Renal cortical epithelial cell (primary cell): ENCODE measurements at places on chromosomes 1 and 21.

DNA sequence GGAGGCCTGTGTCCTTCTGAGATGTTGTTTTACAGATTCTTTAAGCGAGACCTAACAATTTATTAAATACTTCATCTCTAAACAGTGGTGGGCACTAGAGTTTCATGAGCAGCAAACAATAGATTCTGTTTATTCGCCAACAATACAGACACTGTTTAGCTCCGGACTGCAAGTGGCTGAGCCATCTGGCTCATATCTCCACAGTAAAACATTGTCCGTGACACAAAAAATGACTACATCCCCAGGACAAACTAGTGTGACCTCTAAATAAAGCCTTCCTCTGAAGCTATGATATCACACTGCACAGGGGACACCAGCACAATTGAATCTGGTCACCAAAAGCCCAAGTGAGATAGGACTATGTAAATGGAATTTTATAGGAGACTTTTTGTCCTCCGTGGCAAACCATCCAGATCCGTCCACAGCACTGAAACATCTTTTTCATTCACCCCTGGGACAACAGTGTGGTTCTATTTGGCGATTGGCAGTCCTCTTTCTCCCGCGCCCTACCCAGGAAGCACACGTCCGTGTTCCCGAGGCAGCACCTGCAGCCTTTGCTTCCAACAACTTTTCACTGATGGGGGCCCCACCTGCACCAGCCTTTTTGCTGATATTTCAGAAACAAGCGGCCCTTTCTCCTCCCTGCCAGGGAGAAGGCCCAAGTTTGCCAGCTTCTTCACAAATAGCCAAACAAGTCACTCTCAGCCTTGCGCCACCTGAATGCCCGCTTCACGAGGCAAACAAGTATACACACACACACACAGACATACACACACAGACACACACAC is 47.4 kb downstream of the OLIG1 start:
- no peak for DNase-seq

DNA sequence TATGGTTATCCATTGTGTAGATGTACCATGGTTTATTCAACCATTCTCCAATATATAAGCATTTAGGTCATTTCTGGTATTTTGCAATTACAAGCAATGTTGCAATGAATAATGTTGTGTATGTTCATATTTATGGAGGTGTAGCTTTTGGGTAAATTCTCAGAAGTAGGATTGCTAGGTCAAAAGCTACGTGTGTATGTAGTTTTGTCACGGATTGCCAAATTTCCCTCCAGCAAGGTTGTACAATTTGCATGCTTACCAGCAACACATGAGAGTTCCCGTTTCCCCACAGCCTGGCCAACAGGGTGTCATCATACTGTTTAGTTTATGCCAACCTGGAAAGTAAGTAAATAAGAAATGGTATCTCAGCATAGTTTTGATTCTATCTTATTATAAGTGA is 36.3 kb downstream of the IGSF5 start:
- no peak for DNase-seq

DNA sequence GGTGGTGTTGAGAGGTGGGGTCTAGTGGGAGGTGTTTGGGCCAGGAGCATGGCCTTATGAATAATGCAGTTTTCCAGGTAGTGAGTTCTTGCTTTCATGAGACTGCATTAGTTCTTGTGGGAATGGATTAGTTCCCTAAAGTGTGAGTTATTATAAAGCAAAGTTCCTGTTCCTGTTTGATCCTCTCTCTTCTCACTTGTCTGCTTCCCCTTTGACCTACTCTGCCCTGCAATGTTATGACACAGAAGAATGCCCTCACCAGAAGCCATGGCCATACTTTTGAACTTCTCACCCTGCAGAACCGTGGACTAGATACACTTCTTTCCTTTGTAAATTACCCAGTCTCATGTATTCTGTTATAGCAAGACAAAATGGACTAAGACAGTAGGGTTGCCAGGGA is 53.6 kb downstream of the MAP3K7CL start:
- DNase-seq = no peak

DNA sequence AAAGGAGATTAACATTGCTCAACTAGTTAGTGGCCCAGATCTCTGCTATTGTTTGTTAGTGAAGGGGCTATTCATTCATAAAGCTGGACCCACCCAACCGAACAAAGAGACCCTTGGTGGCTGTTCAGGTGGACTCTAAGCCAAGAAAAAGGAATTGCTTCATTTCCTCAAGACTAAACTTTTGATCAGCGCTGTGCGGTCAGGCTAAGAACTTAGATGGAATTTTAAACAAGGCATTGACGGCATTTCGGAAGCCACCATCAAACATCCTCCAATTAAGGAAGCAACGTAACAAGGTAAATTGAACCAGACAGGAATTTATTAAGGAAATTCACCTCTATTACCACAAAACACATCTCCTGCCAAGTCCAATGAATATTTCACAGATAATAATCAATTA is 19.9 kb upstream of the SHCBP1L start:
- peak; percentile 83 for DNase-seq

GRCh38 chr21:39182484-39183271 is 573 bp downstream of the PSMG1 start:
- DNase-seq = no peak

DNA sequence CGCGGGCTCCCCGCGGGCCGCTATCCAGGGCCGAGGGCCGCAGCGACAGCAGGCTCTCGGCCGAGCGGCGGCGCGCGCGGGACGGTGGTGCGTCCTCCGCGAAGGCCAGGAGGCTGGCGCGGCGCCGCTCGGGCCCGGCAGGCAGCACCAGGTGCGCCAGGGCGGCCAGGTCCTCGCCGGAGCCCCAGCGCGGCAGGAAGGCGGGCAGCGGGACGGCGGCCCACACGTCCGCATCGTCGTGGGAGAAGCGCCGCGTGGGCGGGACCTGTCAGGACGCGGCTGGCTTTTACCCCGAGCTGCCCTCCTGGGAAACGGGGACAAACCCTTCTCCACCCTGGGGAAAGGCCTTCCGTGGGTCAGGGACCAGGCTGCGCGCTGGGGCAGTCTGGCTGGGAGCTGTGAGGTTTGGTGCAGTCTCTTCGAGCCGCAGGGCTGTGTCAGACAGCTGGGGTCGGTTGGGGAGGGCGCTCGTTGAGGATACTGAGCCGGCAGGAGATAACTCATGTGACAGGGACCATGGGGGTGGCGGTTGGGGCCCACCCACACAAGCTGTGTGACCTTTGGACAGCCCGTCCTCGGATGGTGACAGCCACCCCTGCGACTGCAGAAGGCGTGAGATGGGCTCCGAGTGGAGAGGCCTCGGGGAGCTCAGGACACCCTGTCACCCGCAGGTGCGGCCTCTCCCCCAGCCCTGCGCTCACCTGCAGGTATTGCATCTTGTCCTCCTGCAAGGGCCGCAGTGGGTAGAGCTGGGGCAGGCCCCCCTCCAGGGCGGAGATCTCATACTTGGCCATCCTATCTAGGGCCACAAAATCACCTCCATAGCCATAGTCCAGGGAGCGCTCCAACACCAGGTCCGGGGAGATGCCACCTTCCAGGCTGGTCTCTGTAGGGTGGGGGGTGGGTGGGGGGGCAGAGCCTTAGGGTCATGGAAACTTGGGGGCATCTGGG is 6.0 kb downstream of the HES3 start:
- no peak for DNase-seq

- no peak for DNase-seq
Observed at GRCh38 chr1:180617774-180618395, 13.9 kb upstream of the XPR1 start.

GRCh38 chr1:29384496-29385015 is 148.2 kb downstream of the PTPRU start:
- no peak for DNase-seq

DNA sequence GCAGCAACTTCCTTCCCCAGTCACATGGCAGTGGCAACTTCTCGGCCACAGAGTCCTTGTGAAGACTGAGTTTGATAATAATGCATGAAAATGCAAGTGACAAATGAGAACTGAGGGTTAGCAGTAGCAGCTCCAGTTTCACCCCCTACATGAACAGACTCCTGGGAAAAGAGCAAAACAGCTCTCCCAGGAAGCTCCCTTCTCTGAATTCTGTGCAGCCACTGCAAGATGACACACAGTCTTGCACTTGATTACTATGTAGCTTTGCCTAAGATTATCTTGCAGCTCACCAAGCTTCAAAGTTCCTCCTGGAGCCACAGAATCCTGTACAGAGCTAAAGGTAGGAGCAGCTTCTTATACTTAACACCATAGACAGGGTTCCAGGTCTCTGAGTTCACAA is 4.7 kb downstream of the PGBD5 start:
- no peak for DNase-seq

- DNase-seq = no peak
Observed at GRCh38 chr1:84996846-84997666, at the start of gene MCOLN2. Gene MCOLN2 (minus strand): TSS chr1:84997113. CDS start chr1:84996872, 241 bp downstream.

DNA sequence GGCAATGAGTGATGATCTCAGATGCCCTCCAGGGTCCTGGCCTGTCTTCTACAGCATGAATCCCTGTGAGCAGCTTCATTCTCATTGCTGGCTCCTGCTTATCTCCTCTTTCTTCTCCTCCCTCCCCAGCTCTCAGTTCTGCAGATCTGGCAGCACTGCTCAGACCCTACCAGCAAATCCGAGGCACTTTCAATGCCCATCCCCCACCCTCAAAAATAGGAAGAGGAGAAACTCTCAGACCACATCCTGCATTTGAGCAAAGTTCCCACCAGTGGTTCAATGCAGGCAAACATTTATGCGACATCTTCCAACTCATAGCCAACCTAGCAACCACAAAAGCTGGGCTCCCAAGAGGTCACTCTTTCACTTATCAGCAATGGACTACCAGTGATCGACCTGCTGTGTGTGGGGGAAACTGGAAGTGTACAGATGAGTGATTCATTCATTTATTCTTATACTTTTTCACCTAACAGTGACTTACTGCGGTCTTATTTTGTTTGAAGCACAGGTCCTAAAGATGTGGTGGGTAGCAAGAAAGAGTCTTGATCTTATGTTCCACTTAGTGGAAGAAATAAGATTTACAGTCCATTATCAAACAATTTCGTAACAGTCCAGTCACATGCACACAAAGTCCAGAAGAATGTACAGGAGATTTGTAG is 5.8 kb upstream of the CHI3L2 start:
- no peak for DNase-seq

- DNase-seq = peak; percentile 21
Observed at GRCh38 chr1:114750780-114751179, 7.0 kb downstream of the CSDE1 start.
